Substantia nigra (tissue), 51 donors: ENCODE measurements at places on chromosomes 4 and X.
A peak's percentile ranks its signal among the peaks of the same experiment; 100 is the strongest.

- no peak for DNase-seq
Observed at GRCh38 chr4:41215969-41216293, 1.6 kb upstream of the APBB2 start.

DNA sequence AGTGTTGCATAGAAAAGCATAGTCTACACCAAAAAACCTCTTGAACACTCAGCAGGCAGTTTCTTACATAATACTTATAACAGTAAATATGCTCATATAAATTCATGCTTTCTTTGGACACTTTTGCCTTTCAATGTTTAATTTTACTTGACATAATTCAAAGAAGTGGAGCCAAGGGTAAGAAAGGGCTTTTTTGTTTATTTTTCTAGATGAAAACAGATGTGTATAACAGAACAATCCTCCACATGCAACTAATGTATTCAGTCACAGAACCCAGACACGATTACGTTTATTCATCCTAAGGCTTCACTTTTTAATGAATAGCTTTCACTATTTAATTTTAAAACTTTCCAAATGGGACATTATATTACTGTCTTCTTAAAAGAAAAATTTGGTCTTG, 58.0 kb upstream of the PTPN13 start:
- DNase-seq: no peak

- DNase-seq: no peak
Observed at GRCh38 chr4:1030559-1030958, 19.1 kb downstream of the FGFRL1 start.

GRCh38 chr4:141560056-141560455, 76.3 kb upstream of the IL15 start:
- no peak for DNase-seq

DNA sequence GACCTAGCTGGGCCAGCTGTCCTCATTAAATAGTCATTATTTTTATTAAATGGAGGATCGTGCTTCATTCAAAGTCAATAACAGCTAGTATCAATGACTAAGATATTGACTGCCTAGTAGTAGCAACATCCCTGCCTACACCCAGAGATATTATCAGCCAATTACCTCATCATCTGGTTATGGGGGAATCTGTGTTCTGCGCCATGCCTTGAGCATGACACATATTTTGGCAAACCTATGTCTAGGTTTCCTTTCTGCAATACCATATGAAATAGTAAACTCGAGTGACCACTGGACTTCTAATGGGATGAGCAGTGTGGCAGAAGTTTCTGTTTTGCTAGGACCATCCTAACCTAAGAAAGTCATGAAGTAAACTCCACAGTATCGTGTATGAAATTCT, 50.0 kb upstream of the AADAT start:
- DNase-seq: no peak

DNA sequence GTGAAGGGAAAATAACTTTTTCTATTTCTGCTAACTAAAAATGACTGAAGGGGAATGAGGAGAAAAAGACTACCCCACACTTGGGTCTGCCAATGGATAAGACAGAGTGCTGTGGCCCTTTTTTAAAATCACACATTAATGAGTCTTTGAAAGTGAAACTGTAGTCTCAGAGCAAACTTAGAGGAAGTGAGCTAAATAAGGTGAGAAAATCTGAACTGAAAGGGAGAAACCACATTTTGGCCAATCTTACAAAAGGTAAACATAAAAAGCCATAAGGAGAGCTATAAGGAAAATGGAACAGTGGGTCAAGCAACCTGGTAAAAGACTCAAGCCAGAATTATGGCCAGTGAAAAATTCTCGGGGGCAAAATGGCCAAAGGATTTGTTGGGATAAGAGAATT, 755.1 kb upstream of the IGFBP7 start:
- no peak for DNase-seq

DNA sequence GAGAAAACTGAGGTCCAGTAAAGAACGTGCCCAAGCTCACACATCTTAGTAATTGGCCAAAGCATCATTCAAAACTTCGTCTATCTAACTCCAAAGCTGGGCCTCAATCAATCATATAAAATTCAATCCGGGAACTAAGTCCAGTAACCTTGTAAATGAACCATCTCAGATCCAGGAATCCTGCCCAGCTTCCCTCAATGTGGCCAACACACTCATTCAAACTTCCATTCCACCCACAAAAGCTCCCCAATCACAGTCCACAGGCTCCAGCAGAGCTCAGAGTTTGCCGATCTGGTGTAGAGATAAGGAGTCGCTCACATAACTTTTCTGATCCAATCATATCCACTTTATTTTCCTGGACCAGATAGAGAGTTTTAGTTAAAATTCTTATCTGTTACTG, 144.8 kb downstream of the SPATA18 start:
- no peak for DNase-seq

DNA sequence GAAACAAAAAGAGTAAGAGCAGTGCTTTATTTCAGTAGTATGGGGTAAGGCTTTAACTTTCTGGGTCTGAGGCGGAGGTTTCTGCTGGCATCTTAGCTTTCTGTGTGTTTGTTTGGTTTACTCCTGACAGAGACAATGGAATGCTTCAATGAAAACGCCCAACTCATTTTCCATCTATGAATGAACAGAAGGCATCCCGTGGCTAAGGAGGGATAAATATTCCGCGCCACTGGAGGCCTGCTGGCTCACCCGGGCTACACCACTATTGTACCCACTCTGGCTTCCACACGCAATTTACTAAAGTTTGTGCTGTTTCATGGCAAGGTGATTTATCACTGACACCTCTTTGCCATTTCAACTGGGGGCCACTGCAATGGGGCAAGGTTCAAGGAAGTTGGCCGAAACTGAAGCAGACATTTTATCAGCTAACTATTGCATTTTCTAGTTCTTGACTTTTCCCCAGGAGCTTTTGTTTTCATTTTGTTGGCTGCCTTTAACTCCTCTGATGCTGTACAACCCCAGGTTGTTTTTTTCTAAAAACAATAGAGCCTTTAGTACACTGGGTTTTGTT, 32.8 kb upstream of the PPARGC1A start:
- no peak for DNase-seq

- DNase-seq: no peak
Observed at GRCh38 chrX:139766545-139766983, 58.6 kb upstream of the MCF2 start.

DNA sequence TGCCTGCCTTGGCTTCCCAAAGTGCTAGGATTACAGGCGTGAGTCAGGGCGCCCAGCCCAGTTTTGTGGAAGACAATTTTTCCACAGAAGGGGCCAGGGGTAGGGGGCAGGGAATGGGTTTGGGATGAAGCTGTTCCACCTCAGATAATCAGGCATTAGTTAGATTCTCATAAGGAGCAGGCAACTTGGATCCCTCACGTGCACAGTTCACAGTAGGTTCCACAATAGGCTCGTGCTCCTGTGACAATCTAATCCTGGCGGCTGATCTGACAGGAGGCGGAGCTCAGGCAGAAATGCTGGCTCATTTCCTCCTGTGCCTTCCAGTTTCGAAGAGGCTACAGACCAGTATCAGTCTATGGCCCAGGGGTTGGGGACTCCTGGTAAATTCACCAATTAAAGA, 491.6 kb upstream of the AADAT start:
- DNase-seq: no peak

- no peak for DNase-seq
Observed at GRCh38 chr4:163344147-163345125, 744 bp downstream of the NPY5R start.

- DNase-seq: peak; percentile 17
Observed at GRCh38 chr4:85741381-85741780, 266.4 kb downstream of the ARHGAP24 start.

DNA sequence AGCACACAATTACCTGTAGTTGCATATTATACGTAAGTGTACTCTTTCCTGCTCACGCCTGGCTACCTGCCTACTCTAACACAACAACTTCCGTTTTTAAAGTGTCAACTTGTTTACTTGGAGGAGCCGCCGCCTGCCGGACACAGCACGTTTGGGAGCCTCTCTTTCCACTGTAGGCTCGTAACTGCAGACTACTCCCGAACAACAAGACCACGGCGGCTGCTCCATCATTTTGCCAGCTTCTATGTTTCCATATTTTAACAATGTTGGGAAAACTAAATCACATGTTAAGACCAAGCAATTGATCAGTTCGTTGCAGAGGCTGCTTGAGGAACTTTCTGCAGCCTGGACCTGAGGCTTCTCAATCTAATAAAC, 841 bp downstream of the MTNR1A start:
- DNase-seq: no peak

DNA sequence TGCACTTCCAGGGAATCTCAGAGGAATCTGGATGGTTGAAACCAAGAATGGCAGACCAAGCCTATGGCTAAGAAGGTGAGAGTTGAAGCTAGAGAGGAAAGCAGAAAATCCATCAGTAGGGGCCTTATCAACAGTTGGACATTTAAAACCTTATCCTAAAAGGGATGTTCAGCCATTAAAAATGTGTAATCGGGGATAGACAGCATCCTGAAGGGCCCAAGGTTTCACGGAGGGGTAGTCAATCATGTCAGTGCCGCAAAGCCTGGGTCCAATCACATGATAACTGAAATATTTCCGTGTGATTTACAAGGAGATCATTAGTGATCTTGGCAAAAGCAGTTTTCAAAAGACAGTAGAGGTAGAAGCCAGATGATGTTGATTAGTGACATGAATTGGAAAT, 61.9 kb upstream of the ELOVL6 start:
- no peak for DNase-seq

DNA sequence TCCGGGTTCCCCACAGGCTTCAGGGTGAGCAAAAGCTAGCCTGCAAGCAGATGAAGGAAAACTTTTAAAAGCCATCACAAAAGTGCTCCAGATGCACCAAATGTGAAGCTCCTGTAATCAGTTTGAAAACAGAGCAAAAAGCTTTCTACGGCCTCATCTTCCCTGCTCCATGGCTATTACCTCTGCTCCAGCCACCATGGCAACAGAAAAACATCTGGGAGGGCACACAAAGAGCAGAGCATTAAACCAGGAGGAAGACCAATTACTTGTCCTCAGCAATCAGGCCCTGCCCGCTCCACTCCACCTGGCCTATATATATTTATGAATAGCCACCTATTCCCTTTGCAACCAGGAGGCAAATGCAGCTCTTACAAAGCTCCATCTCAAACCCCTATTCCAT, 33.6 kb downstream of the TMEM154 start:
- DNase-seq: no peak

- DNase-seq: no peak
Observed at GRCh38 chr4:63904201-63904600, 505.0 kb downstream of the TECRL start.

DNA sequence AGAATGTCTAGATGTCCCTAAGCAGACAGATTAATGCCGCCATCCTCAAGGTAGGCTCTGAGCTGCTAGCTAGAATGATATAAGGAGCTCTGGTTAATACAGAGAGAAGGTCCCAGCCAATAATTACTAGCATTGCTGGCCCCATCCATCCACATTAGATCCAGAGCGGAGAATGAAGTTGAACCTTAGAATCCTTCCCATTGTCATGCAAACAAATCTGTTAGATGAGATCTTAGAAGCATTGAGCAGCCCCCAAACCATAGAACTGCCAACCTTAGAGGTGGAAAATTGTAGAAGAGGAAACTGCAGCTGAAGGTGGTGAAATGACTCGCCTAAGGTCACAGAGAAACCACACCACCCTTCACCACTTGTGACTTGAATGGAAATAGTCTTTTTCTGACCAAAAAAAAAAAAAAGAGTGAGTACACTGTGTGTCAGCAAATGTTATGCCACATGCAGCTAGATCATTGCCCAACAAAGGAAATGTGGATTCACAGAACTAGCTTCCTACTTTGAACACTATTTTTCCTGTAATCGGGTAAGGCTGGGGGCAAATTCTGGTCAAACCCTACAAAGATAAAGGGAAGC, 162.1 kb downstream of the SMIM20 start:
- DNase-seq: no peak

DNA sequence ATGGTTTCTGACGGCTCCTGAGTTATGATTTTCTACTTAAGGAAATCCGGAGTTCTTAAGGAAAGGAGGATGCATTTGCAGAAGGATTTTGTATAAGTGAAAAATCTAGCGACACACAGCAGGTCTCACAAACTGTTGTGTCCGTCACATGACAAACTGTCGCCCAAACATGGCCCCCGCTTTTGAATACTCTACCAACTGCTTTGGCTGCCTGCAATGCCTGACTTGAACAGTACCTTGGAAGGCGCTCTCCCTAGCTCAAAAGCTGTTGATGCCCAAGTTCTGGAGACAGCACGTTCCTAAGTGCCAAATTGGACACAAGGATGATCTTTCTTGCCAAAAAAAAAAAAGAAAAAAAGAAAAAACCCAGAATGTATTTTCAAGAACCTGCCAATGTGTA, 103.2 kb downstream of the ENPP6 start:
- no peak for DNase-seq

GRCh38 chr4:96431094-96431493, 591.2 kb downstream of the PDHA2 start:
- DNase-seq: no peak

GRCh38 chrX:68705986-68706385, 58.5 kb downstream of the STARD8 start:
- no peak for DNase-seq

DNA sequence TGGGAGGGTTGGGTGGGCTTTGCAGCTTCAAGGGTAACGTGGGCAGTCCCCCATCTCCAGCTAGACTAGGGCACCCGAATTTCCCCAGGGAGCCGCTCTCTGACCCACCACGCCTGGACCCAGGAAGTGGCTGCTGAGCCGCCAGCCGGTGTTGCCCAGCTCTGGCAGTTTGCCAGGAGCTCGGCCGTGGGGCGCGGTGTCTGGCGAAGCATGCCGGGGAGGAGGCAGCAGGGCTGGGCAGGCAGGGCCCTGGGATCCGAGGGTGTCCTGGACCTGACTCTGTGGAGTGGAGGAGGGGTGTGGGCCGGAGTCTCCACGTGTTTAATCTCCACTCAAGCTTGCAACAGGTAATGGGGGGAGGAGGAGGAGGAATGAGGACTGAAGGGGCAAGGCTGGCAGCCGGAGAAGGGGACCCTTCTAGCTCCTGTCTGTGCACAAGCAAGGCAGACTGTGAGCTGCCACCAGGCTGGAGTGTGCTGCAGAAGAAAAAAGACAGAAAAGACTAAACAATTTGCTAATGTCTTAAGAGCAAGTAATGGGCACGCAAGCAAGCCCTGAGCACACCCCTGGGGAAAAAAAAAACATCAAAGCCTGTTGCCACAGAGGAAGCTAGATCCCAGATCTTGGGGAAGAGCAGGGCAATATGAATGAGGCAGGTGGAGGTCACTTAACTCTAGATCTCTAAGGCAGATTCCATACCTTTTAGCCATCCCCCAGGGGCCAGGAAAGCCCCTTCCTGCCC, 2.4 kb downstream of the LONRF3 start:
- peak; percentile 5 for DNase-seq

GRCh38 chrX:78029663-78030062, 60.2 kb upstream of the PGAM4 start:
- no peak for DNase-seq
